T-cell (primary cell): ENCODE measurements at places on chromosomes 3 and 15. TPM values are rescaled to one million over a fixed set of nuclear protein-coding genes. Genes with fewer than 3 reads are reported as not detected.

ABHD17C gene
- 2.2 TPM for total RNA-seq

- no peak for DNase-seq
Measured at GRCh38 chr15:61828860-61829513, 231.3 kb downstream of the VPS13C start.

DNA sequence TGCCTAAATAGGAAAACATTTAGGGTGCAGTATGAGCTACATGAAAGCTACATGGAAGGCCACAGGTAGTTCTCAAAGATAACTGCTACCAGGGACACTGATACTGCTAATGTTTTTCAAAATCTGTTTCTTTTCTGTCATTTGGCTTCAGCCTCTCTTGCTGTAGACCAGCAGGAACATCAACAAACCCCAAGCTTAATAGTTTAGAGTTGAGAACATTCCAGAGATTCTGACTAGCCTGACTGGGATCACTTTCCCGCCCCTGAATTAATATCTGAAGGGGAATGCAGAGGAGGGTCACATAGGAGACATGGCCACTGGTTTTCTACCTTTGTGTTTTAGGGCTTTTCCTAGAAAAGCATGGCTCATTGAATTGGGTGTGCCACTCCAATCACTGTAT, 16.9 kb upstream of the C3orf38 start:
- DNase-seq, result no peak

KIF9 gene
- total RNA-seq, result 2.6 TPM

DNA sequence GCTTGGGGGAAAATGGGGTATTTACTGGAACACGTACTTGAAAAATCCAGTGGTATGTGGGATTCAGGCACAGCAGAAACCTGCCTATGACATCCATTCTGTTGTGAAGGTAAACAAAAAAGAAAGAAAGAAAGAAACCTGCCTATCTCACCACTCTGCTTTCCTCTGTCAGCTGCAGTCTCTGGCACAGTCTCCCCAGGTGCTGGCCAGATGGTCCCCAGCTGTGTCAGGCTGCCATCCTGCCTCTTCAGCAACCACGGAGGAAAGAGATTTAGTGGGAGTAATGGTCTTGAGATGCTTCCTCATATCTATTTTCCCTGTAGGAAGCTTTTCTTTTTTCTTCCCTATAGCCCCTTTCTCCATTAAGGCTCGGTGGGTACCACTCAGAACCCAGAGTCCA, 2.5 kb upstream of the PXYLP1 start:
- DNase-seq, result no peak

MCTP2 gene
- 22.4 TPM for total RNA-seq
